CD4-positive, alpha-beta T cell treated with Interleukin-10 for 1 hour (primary cell): ENCODE measurements at places on chromosomes 2 and 18.

- DNase-seq: no peak
Observed at GRCh38 chr2:180962727-180963314, 17.6 kb upstream of the UBE2E3 start.

- no peak for DNase-seq
Observed at GRCh38 chr2:20640411-20641122, 10.3 kb downstream of the HS1BP3 start.

- DNase-seq: no peak
Observed at GRCh38 chr18:48901145-48902022, 49.4 kb downstream of the SMAD7 start.

- no peak for DNase-seq
Observed at GRCh38 chr2:136651456-136652010, 113.8 kb upstream of the THSD7B start.

- no peak for DNase-seq
Observed at GRCh38 chr2:26170795-26171194, 2.1 kb upstream of the GAREM2 start.

DNA sequence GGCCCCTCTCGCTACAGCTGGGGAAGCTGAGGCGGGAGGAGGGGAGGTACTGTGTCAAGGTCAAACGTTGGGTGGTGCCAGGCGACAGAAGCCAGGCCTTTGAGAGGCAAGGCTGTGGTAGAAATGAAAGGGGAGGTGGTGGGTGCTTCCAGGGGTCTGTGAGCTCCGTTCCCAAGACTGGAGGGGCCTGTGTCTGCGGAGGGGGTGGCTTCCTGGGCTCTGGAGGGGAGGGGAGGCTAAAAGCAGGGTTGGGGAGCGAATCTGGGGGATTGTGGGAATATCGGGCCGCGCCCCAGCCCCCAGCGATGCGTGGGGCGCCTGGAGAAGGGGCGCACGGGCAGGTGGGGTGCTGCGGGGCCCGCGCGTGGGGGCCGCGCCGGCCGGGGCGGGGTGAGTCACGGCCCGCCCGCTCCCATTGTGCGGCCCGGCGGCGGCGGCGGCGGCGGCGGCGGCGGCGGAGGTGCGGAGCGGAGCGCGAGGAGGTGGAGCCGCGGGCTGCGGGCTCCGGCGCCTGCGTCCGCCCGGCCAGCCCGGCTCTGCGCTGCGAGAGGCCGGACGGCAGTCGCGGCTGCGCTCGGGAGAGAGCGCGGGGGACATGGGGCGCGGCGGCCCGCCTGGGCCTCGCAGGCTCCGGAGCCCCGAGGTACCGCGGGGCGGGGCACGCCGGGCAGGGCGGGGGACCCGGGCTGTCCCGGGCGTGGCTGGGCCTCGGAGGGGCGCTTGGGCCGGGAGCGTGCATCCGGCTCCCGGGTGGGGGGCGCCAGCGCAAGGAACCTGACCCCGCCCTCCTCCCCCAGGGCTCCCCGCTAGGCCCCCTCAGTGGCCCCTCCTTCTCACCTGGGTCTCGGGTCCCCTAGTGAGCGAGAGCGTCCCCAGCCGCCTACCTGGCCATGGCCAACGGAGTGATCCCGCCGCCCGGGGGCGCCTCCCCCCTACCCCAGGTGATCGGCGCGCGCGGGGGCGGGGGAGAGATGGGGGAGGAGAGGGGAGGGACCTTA is at the start of gene SLC4A3:
Gene SLC4A3 (plus strand): TSS at position 528 of the 998 bp plus-strand sequence. CDS start 363 bp downstream, at position 891.
- DNase-seq: no peak

GRCh38 chr2:203016716-203017115 is 2.0 kb downstream of the NBEAL1 start:
- no peak for DNase-seq

DNA sequence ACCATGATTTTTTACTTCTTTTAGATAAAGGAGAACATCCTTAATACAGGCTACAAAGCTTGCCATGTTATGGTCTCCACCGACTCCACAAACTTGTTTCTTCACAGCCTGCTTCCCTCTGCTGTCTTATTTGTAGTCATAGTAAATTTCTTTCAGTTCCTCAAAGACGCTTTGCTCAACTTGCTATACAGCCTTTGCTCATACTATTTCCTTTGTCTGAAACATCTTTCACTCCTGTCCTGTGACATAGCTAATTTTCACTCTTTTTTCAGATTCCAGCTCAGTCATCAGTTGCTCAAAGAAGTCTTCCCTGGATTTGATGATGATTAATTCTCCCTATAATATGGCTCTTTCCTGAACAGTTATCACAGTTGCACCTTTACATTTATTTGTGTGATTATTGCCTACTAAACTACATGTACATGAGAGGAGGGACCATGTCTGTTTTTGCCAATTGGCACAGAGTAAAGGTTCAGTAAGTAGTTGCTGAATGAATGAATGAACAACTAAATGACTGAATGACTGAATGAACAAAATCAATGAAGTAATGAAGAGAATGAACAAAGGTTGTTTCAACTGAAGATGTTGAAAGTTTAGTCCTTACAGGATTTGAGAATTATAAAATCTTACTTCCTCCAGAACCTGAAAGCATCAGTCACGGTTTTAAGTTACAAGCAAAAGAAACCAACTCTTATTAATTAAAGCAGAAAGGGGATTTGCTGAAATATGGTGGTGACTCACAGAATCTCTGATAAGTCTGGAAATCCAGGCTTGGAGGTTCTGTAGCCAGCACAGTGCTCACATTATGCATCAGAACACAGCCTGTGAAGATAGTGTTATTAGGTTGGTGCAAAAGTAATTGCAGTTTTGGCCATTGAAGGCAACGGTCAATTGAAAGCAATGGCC is 186.4 kb upstream of the FAM98A start:
- no peak for DNase-seq

DNA sequence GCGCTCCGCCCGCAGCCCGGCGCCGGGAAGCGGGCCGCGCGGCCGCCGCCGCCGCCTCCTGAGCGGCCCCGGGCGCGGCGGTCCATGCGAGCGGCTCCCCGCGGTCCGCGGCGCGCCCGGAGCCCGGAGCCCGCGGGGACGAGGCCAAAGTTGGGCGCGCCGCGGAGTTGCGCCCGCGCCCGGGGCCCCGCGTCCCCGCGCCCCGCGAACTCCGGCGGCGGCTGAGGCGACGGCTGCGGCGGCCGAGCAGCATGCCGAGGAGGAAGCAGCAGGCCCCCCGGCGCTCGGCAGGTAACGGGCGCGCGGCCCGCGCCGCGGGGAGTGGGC is 992 bp downstream of the TSHZ1 start:
- no peak for DNase-seq

DNA sequence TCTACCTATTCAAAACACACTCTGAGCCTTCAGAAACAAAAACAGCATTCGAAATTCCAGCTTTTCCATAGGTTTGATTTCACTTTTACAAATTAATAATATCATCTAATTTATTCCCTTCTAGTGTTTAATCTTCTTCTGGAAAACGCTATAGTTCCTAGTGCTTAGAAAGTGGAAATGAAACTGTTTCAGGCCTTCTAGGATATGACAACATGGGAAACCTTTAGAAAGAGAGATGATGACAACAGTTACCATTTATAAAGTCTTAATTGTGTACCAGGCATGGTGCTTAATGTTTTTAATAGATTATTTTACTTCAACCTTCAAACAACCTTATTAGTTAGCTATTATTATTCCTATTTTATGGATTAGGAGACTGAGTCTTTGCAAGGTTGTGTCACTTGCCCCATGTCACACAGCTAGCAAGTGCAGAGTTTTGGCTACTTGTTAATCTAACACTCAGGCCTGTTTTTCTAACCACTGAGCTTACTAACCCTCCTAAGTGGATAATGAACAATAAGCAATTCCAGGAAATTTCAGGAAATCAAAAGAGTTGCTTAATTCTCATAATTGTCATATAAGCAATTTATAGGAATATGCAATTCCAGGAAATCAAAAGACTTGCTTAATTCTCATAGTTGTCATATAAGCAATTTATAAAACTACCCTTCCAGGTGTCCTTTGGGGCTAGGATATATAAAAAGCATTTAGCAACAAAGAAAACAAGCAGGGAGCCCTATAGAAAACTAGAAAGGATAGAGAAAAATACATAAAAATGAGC is 206.0 kb downstream of the ZNF521 start:
- no peak for DNase-seq

DNA sequence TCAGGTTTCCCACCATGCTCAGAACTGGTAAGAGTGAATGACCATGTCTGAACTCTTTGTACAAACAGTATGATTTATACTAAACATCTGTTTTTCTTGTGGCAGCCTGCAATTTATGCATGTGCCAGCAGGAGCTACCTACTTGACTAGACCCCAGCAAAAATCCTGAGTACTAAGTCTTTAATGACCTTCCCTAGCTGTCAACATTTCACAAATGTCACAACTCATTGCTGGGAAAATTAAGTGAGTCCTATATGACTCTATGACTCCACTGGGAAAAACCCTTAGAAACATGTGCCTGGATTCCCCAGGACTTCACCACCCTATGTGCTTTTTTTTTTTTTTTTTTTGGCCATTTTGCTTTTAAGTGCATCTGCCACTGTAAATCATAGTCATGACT is 1225.8 kb downstream of the SUCLG1 start:
- no peak for DNase-seq

DNA sequence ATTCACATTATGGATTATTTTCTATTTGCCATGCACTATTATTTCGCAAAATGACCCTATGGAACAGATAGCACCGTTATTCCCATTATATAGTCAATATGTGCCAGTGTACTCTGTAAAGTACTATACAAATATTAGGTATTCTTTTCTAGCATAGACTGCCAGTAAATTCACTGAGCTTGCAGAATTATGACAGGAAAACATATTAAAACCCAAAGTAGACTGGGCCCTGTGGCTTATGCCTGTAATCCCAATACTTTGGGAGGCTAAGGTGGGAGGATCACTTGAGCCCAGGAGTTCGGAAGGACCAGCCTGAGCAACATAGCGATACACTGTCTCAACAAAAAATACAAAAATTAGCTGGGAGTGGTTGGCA is 1.1 kb upstream of the DYM start:
- no peak for DNase-seq

- no peak for DNase-seq
Observed at GRCh38 chr2:59850554-59850953, 702.9 kb downstream of the BCL11A start.

- DNase-seq: no peak
Observed at GRCh38 chr2:159832858-159833257, 34.9 kb upstream of the CD302 start.

GRCh38 chr18:64809801-64810200 is 660.9 kb upstream of the LINC00305 start:
- no peak for DNase-seq

DNA sequence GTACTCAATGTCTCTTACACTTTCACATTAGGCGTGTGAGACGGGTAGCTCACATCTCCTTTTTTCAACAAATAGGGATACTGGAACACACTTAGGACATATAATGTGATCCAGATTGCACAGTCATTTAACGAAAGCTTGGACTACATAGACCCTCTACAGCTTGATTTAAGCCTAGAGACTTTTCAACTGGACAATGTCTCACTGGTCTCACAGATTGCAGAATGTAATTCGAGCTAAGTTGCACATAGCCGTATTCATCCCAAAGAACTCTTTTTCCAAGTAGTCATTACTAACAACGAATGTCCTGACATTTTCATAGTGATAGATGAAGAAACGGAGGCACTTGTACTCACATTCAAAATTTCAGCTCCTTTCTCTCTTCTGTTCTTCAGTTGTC is 612.1 kb downstream of the ZEB2 start:
- DNase-seq: no peak

- no peak for DNase-seq
Observed at GRCh38 chr2:76867854-76868253, 654.3 kb downstream of the LRRTM4 start.

DNA sequence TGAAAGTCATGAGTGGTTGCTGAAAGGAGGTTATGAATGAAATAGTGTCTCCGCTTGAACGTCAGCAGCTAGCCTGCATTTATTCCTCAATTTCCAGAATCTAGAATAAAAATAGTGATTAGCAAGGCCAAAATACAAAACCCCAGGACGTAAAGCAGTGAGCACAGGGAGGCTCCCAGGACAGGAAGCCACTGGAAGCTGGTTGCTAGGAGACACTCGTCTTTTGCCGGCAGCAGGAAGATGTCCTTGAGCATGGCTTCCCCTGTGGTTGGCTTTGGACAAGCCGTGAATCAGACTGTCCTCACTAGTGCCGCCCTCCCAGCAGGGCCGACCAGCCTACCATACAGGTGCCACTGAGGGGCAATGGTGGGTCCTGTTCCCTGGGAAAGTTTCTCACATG is 374.4 kb downstream of the MTX2 start:
- DNase-seq: no peak

DNA sequence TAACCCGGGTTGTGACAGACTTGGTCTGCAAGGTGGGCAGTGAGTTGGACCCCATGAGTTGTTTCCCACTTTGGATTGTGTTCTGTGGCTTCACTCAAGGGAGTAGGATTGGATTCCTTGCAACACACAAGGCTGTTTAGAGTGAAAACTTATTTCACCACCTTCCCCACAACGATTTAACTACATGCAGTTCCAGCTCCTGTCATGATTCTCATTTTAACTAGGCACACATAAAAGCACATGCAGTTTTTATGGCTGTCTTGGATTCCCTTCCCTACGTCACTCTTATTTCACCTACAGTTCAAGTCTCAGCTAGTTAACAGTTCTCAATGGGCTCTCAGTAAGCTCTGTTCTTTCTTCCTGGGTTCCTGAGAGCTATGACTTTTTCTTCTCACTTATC is 15.9 kb downstream of the EFEMP1 start:
- no peak for DNase-seq
